Omental fat pad (tissue), 4 donors: ENCODE measurements at places on chromosomes 3 and 15.

GRCh38 chr3:117820658-117821299 lies 1111.2 kb downstream of the TUSC7 start:
- no peak for DNase-seq

- no peak for DNase-seq
Measured at GRCh38 chr3:186052096-186052840, 56.6 kb downstream of the ETV5 start.

GRCh38 chr3:141412087-141412935 lies 44.0 kb downstream of the ZBTB38 start:
- DNase-seq: no peak

DNA sequence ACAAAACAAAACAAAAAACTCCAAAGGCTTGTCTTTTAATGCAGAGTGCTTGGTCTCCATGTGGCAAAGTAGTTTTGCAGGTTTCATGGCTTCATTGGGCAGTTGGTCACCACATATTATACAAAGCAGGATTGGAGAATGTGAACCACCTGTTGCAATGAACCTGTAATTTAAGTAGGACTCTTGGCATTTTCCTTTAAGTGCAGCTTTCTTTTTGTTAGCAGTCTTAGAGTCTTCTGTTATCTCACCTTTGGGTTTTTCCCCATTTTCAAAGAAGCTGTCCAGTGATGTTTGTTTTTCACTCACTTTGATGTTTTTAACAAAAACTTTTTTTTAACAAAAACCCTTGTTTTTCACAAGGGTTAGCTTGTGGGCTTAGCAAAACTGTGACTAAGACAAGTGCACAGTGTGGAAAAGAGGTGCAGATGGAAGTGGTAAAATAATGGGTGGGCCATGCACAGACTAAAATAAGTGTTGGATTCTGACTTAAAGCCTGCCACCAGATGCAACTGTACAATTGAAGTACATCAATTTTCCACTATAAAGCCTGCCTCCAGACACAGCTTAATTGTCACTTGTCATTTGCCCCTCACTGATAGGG lies 2.9 kb upstream of the PLSCR1 start:
- no peak for DNase-seq
